ENCODE measurements at places on chromosomes 7 and 10.

DNA sequence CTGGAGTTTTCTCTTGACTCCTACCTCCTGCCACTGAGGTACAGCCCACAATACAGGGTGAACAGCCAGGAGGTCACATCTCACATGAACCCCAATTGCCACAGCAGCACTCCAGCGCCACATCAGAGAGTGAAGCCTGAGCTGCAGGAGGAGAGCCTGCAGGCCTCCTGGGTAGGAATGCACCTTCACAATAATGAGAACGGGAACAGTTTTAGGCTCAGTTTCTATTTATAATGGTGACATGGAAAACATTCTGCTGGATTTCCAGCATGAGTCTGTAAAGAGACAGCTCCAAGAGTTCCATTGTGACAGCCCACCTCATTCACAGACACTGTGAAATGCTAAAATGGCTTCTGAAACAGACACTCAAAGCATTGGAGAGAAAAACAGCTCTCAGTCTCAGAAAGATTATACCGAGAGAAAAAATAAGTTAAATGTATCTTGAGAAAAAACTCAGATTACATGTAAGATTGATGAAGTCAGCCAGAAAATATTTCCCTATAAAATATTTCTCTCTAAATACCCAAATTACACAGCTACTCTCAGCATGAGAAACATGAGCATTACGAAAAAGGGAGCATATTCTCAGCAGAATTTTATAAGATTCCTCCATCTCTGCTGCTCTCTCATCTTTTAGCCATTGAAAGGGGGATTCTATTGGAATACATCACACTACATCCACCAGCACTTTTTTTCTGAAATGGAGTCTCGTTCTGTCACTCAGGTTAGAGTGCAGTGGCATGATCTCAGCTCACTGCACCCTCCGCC lies 11.3 kb downstream of the ZNF680 start:
- no peak for DNase-seq

- no peak for DNase-seq
These were observed 1183.9 kb upstream of the C7orf33 start for GRCh38 chr7:147406521-147407135.

DNA sequence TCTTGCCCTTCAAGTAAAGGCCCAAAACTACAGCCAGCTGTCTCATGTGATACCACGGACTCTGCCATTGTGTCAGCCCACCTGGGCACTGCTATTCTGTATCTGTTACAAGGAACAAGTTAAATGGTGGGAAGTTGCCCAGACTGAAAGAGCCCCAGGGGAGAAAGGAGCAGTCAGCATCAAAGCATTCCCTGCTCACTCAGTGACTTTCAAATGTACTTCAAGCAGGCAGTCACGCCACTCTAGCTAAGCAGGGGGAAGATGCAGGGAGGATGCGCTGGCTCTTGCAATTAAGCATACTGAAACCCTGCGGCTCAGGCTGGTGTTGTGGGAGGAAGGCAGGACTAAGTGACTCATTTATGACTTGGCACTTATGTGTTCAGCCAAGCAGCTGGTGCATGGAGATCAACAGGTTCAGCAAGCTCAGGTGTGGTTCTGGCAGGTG lies 1249.6 kb downstream of the TYW1 start:
- no peak for DNase-seq

DNA sequence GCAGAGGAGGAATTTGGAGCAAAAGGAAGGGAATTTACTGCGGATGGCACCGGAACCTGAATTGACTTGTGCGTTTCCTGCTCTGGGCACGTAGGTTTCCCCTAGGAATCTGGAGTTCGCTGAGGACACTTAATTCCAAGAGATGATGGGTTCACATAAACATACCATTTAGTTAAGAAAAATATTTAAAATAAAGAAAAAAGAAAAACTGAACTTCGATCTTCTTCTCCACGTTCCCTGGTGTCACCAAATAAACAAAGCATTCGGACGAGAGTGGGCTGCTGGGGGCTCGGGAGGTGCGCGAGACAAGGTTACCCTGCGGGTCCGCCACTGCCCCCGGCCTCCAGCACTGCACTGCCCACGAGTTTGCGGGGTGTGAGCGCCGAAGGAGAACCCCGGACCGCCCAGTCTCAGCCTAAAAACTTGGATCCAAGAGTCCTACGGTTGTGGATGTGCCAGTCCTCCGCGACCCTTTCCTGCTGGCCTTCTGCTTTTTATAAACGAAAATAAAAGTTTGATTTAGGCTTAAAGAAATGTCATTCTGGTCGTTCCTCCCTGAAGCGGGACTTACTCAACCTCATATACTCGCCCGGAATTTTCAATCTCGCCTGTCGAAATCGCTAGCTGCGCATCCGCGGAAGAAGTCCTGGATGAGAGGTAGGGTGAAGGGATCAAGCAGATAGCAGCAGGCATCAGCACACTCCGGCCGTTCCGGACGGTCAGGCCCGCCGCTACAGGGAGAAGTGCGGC lies 30.3 kb downstream of the SKIDA1 start:
- DNase-seq: no peak

- DNase-seq: no peak
These were observed 159.7 kb downstream of the SGMS1 start for GRCh38 chr10:50464004-50464409.

DNA sequence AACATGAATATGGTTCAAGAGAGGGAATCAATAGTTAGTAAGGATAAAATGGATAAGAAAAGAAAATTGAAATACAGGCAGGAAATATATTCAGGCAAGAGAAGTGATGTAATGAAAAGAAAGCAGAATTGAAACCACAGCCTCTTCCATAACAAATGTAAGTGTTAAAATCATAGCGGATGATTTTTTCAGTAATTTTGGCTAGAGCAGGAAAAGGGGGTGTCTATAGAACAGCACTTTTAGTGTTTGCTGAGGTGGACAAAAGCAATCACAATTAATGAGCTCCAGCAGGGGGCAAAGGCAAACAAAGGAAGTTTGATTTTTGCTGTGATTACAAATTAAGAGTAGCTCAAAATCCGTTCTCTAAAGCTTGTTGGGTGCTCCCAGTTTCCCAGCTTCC lies 79.0 kb downstream of the TRIL start:
- DNase-seq: no peak

- DNase-seq: peak; percentile 48
These were observed 78.3 kb downstream of the SLC25A40 start for GRCh38 chr7:87797798-87798403.

GRCh38 chr10:60901561-60902235 lies 42.3 kb downstream of the RHOBTB1 start:
- no peak for DNase-seq

- DNase-seq: no peak
These were observed 483 bp downstream of the EDRF1 start for GRCh38 chr10:125720002-125720382.

DNA sequence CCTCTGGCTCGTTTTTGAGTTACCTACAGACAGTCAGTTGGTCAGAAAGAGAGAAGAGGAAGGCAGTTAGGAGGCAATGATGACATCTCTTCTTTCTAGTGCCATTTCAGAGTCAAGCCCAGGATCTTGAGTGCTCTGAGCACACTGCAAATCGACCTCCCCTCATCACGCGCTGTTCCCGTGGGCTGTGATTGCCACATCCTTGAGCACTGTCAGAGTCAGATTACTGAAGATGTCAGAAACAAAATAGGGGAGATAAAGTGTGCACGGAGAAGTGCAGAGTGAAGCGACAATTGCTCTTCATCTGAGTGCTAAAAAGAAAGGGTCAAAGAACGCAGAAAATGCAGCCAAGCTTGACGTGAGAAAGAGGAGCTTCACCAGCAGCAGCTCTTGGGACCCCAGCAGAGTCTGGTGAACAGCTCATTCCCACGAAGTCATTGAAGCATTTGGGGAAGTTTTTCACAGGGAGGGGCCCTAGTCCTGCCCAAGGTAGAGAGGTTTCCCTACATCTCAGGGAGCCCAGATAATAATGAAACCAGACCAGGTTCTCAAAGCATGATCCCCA lies 661.7 kb upstream of the AUTS2 start:
- DNase-seq: no peak

DNA sequence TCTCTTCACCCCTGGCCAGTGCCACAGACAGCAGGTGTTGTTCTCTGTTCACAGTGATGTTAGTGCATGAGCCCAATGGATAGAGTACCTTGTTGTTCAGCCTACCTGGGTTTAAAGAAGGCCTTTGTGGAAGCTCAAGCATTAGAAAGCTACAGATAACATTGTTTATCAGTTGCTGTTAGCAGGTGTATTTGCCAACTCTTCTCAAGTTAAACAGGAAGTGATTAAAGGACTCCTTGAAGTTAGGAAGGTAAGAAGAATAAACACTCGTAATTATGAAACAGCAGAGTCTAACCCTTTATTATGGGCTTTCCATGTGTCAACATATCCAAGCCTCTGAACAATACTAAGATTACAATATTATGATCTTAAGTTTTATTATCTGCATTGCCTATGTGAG lies 25.9 kb downstream of the RGR start:
- DNase-seq: no peak

GRCh38 chr10:101330631-101331225 lies 23.2 kb upstream of the BTRC start:
- DNase-seq: no peak

- DNase-seq: no peak
These were observed 47.4 kb upstream of the SLC29A3 start for GRCh38 chr10:71271662-71272055.

DNA sequence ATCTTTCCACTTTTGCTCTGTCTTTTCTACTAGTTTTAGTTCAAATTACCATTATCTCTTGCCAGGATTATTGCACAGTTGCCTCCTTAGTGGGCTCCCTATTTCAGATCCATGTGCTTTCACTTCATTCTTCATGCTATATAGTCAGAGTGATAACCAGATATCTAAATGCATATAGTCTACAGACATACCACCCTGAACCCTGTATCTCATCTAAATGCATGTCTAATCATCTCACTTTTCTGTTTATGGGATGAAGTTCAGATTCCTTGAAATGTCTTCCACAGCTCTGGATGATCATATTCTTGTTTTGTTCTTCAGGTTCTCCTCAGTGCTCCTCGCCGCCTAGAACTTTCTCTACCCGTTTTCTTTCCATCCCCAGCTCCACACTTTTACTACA lies 13.8 kb downstream of the RSBN1L start:
- no peak for DNase-seq

- no peak for DNase-seq
These were observed 21.8 kb downstream of the MRPS24 start for GRCh38 chr7:43847496-43847895.

DNA sequence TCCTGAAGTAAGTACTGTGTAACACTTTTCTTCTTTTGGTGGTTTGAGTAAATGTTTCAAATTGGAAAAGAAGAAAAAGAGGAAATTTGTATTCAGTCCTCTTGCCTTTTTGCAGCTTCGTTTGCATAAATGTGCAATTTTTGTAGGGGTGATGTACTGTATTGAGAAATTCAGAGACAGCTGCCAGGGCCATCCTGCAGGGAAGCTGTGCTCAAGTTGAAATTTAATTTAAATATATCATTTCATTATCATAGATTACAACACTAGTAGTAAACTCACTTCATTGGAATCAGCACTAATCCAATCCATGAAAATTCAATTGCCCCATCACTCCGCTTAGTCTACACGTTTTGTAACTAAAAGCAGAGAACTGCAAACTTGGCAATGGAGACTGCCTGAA lies 415.4 kb downstream of the DNAJB9 start:
- DNase-seq: no peak

DNA sequence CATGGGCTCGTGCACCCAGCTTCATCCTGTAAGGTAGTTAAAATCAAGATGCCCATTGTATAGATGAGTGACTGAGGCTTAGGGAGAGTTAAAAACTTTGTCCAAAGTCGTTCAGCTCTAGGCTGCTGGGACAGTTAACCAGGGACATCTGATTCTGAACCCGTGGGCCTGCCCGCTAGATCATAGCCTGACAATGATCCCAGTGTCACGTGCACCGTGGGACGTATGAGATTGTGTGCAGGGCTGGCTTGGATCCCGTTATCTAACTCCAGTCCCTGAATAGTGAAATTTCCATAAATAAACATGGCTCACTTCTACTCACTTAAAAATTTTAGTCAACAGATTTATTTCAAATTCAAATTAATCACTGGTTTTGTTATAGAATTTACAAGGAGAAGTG lies 24.9 kb downstream of the C10orf120 start:
- no peak for DNase-seq

DNA sequence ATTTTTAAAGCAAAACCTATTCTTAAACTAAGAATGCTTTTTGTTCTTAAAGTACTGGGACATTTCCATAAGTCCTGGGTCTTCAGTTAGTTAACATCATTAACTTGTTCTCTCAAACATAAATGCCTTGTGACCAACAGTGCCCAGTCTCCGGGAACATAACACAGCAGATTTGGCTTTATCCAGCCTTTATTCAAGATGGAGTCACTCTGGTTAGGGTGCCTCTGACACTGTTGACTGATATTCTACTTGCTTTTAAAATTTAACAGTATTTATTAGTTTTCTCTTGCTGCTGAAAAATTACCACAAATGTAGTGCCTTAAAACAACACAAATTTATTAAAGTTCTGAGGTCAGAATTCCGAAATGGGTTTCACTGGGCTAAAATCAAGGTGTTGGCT lies 44.1 kb downstream of the AVL9 start:
- DNase-seq: no peak

GRCh38 chr10:2949221-2949947 lies 118.0 kb upstream of the PFKP start:
- DNase-seq: no peak

DNA sequence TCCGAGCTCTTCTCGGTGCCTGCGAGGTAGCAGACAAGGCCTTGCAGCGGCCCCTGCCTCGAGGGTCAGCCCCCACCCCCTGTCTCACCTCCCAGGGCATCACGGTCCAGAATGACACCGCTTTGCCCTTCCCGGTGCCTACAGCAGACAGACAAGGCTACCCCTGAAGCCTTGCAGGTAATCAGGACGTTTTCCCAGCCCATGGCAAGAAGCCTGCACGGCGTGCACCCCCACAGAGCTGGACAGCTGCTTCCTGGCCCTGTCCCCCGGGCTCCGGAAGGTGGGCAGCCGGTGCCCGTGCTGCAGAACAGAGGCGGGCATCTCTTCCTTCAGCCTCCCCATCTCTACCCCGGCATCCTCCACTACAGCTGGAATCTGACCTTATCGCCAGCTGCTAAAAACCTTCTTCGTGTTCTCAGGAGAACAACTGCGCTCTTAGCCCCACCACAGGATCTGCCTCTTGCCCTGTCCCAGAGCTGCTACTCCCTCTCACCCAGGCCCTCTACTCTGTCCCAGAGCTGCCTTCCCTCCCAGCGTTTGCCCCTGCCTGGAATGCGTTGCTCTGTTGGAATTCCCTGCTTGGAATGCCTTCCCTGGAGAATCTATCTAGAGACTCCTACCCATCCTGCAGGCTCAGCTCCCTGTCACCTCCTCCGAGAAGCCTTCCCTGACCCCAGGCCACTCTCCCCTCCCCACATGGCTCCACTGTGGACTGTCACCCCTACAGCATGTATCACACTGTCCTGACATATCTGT lies 4.7 kb downstream of the MYL10 start:
- DNase-seq: no peak

- DNase-seq: no peak
These were observed 2.8 kb downstream of the TM9SF3 start for GRCh38 chr10:96584035-96584434.

DNA sequence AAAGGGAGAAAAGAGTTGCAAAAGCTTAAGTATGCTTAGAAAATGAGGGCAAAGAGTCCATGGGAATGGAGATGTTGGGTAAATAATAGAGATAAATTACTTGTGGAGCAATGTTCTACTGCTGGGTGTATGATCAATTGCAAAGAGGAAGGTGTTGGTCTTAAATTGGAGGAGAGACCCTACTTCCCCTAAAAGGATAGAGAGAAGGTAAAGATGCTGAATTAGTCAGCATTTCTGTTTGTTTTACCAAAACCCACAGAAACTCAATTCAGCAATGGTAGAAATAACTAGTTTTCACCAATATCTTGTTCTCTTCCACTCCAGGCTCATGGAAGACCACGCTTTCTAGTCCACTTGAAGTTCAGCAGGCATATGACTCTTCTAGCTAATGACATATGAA lies 32.1 kb downstream of the ASB4 start:
- no peak for DNase-seq

- DNase-seq: no peak
These were observed 12.5 kb upstream of the PFKP start for GRCh38 chr10:3054851-3055199.
